Activated CD4-positive, alpha-beta T cell treated with anti-CD3 and anti-CD28 coated beads, Interleukin-2, amount 50 U/mL, for 24 hours (primary cell): ENCODE measurements at places on chromosomes 4 and X.

DNA sequence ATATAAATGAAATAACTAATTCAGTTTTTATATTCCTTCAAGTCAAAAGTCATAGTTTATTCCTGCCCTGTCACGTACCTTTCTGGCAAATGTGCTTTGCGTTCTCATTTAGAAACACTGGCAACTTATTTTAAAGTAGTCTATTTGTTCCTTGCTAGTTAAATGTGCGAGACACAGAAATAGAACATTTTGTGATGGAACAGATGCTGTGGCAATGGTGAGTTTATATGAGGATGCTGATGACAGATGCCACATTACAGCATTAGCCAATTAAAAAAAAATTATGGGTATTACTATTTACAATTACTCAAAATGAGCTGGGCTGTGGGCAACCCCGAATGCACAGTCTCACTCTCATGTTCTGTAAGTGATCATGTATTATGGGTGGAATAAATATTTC lies 26.1 kb upstream of the EPHA5 start:
- no peak for DNase-seq

DNA sequence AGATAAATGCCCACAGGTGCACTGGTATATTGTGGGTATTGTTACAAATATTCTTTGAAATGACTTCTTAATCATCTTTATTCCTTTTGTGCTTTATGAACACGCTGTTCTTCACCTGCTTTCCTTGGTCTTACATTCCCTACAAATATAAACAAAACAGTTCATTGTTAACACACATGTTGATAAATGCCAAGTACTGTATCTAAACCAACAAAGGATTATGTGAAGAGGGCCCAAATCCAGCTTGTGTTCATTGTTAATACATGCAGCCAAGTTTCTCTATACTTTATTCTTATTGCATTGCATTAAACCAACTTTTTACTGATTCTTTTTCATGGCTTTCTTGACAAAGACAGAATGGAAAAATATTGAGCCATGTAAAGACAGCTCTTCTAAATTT lies 42.8 kb downstream of the AREG start:
- no peak for DNase-seq

DNA sequence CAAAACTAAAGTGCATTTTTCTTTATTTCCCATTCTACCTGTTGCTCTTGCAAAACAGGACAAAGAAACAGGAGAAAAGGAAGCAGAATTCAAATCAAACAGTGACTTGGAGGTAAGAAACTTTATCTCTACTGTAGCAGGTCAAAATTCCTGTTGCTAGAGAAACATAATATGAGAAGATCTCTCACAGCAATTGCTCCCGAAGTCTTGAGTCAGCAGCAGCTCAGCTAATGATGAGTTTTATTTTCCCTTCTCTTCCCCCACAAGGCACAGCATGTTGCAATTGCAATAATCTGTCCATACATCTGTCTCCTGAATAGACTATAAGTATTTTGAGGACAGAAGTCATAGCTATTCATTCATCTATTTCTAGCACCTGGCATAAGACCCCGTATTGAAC lies 112.7 kb downstream of the CLNK start:
- DNase-seq, result no peak

- no peak for DNase-seq
These were observed 29.8 kb upstream of the MAGEA11 start for GRCh38 chrX:149682031-149682430.

DNA sequence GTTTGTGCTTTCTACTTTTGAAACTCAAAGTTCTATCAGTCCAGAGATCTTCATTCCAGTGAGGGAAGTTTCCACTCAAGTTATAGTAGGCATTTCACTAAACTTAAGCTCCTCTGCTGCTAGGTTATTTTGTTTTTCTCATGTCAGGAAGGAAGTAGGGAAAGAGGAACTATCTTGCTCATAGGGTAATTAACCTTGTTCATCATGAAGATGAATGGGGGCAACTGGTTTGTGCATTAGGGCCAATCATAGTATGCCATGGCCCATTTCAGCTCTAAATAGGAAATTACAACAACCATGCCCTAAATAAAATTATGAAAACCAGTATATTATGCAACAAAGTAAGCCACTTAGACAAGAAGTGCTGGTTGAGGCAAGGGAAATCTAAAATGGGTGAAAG lies 804.7 kb upstream of the NDST4 start:
- DNase-seq, result no peak

- no peak for DNase-seq
These were observed 327.9 kb upstream of the VCX start for GRCh38 chrX:7514871-7515599.

DNA sequence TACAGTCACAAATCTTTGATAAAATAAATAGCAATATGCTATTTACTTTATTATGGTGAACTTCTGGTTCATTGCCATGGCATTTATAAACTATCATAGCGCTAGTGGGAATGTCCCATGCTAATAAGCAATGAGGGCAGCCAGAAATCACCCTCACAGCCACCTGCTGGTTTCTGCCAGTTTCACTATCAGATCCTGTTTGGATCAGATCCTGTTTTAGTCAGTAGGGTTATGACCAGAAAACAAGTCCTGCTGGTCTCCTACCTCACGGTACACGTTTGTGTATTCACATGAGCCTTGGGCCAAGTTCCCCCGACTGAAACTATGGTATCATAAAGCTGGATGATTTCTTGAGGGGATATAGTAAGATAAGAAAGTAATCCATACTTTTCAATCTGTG lies 17.7 kb downstream of the FOXR2 start:
- DNase-seq, result no peak

DNA sequence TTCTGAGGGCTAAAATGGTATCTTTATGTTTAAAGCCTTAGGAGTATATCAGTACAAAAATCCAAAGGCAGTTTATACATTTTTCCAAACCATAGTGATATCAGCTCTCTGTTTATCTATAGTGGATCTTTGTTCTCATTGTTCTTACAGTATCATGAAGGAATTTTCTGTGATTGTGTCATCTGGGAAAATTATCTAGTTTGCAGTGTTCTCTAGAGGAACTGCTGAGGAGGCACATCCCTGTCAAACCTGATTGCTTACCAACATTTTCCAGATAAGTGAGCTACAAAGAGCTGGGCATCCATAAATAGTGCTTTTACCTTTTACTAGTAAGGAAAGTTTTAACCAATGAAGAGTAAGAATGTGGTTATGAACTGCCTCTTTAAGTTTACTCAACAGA lies 44.9 kb upstream of the SLC25A31 start:
- DNase-seq, result no peak

DNA sequence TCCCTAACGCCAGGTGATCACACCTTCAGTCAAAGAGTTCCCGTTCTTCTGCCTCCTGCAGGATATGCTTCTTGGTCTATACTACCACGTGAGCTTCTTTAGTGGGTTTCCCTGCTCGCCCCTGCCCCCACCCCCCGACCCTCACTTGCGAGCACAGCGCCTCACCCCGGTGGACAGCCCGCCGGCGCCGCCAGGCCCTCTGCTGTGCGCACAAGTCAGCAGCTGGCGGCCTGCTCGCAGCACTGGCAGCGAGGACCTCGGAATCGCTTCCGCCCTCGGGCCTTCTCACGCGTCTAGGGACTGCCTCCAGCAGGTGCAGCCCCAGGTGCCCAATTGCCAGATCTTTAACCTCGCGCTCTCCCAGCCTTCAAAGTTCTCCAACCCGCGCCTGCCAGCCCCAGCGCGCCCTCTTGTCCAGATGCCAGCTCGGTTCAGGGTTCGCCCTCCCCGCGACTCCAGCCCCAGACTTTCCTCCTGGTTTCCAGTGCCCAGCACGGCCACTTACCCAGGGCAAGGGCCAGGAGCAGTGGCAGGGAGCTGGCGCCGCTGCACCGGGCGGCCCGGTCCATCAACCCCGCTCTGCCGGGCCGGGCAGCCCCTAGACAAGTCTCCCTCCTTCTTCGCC lies 454 bp downstream of the BTC start:
- no peak for DNase-seq

DNA sequence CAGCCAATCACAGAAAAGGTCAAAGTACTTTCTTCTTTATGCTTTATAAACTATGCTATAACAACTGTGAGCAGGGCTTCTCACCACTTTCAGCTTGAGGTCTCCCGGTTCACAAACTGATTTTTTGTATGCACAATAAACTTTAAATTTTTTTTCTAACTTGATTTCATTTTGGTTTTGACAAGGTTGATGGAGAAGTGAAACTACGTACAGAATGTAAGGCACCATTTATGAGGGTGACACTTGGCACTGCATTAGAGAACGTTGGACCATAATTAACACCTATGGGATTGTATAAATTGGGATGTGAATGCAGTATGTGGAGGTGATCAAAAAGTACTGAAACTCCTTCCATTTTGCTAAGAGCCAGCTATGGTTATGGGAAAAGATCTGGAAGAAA lies 857.9 kb upstream of the HTR2C start:
- DNase-seq, result no peak

- no peak for DNase-seq
These were observed 4.3 kb downstream of the GABRQ start for GRCh38 chrX:152641996-152642395.

DNA sequence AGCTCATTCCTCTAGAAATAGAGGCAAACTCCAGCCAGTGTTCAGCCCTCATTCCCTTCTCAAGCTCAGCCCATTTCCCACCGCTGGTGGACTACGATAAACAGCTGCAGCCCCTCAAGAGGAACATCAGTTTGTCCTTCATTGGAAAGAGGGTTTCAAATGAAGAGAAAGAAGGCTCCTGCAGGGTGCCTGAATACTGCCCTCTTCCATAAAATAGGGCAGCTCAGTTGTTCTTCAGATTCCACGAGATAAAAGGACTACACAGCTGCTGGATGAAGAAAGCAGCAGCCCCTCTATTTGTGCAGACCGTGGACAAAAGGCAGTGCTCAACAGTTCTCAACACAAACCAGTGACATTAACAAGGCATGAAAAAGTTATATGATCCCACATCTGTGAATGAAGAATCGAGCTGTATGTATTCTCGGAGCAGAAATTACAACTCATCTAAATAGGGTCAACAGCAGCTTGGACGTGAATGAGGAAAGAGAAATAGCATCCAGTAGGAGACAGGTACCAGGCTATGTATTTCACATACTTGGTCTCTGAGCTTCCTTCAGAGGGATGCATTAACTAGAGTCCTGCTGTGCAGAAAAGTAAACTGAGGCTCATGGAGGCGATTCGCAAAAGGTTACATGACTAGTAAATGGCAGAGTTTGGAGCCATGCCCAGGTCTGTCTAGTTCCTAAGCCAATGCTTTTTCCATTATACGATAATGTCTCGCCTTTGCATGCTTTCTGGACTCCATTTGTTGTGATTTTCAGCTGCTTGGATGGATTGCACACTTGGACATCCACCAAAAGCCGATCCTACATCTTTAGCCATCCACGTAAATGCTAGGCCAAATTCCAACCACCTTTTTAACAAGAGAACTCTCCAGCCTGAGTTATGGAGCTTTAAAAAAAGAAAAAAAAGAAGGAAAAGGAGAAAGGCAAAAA lies 301.2 kb upstream of the PPARGC1A start:
- DNase-seq, result no peak

DNA sequence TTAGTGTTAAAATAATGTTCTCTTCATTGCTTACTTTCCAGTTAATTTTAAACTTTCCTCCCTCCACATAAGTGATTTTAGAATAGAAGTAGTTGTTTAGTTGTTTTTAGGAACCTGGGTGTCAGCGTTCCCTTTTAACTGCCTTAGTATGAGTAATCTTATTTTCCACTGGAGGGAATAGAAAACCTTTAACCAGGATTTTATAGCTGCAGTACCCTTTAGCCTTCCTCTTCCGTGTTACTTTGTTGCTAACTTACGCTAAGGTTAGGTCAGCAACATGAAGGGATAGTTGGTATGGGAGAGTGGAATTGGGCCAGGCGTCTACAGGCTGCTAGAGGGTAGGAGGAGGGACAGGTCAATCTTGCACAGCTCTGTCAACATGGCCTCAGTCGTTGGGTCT lies 31.5 kb downstream of the SMS start:
- no peak for DNase-seq

GRCh38 chr4:164937576-164938270 lies 39.7 kb downstream of the TRIM61 start:
- DNase-seq, result no peak

DNA sequence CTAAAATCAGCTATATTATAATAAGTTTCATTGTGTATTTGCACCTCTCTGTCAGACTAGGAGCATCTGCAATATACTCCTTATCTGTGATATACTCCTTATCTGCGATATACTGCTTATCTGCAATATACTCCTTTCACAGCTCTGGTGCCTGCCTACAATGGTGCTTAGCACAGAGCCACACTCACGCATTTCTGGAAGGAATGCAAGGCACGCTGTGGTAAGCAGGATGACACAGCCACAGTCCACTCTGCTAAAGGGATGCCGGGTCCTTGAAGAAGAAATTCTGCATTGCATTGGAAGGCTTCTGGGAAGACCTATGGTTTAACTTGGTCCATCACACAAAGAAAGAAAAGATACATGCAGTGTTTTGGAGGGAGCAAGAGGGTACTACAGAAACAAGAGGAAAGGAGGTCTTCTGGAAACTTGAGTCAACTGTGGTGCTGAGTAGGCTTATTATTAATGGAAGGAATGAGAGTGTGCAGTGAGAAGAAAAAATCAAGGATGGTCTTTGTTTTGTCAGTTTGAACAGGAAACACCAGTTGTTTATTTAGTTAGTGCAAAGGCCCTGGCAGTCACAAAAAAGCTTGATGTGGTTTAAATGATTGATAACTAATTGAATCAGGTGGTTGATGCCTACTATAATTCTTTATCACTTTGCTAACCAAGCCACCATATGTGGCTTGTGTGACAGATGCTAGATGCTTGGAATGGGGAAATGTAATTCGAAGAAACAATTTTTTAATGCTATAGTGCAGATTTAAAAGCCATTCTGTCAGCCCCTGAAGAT lies 342.3 kb downstream of the GRXCR1 start:
- no peak for DNase-seq

- no peak for DNase-seq
These were observed at the start of gene NDST3 for GRCh38 chr4:118034053-118034785. Gene NDST3, plus strand, starts transcription at chr4:118034486. Its CDS starts 19,425 bp downstream, at chr4:118053911.

DNA sequence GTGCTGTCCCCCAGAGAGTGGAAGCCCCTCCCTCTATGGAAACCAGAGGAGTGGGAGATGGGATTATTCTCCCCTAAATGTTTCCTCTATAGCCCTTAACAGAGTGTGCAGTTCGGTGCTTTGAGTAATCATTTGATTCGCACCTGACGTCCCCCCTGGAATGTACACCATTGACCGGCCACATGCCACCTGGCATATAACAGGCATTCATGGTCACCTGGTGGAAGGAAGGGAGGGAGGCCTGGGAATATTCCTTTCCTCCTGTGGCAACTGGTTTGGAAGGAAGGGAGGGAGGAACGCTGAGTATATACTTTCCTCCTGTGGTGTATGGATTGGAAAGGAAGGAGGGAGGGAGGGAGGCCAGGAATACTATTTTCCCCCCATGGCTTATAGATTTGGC lies 77.2 kb downstream of the CRMP1 start:
- DNase-seq, result no peak

GRCh38 chr4:55892156-55892555 lies 38.7 kb downstream of the EXOC1 start:
- DNase-seq, result no peak

DNA sequence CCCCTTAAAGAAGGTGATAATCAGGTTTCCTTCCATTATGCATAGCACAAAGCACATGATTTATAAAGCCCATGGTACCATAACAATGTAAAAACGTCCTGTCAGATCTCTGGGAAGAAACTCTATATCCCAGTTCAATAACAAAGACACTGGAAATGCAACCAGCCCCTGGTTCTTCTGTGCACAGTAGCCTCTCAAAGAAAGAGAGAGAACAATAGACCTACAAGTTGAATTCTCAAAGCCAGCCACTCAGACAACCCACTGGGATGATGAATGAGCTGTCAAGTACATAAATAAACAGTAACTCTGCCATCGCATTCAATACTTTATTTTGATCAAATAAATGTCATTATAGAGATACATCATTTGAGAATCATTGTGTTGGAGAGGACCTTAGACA lies 400.1 kb upstream of the CPEB2 start:
- no peak for DNase-seq

- DNase-seq, result no peak
These were observed 4.1 kb downstream of the FOXP3 start for GRCh38 chrX:49260221-49260985.
